ENCODE measurements at places on chromosomes 6 and 20.

- DNase-seq: peak; percentile 96
Measured at GRCh38 chr20:58623579-58624473, 27.3 kb upstream of the STX16 start.

- DNase-seq: no peak
Measured at GRCh38 chr6:11798096-11798495, 19.5 kb upstream of the ADTRP start.

GRCh38 chr6:1316489-1316971 lies 4.6 kb downstream of the FOXQ1 start:
- no peak for DNase-seq

GRCh38 chr6:122374307-122374706 lies 25.1 kb upstream of the HSF2 start:
- DNase-seq: no peak

DNA sequence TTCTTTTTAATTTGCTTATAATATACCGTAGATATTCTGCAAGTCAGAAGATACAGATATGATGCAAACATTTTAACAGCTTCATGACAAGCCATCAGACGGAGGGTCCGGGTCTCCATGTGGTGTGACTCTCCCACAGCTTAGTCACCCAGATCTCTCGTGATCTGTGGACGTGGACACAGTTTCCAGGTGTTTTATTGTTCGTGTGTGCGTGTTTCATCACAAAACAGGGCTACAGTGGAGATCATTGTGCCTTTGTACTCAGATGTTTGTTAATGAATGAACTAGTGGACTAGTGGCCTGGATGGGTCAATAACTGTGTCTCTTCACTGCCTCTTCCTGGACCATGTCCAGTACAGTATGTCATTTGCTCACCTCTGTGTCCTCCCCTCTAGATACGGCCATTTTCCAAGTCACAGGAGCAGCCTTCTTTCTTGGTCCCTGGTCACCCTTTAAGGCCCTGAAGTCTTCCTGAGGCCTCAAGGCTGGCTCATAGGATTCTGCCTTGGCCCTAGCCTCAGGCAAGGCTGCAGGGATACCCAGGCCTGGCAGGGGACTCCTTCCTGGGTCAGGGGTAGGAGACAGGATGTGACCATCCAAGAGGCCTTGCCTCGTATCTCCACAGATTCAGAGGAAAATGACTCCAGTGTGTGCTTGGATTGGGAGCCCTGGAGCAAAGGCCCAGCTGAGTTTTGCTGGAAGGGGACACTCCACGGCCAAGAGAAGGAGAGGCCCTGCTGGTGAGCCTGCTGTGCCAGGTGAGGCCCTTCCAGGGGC lies 4.6 kb downstream of the ADIG start:
- DNase-seq: no peak

DNA sequence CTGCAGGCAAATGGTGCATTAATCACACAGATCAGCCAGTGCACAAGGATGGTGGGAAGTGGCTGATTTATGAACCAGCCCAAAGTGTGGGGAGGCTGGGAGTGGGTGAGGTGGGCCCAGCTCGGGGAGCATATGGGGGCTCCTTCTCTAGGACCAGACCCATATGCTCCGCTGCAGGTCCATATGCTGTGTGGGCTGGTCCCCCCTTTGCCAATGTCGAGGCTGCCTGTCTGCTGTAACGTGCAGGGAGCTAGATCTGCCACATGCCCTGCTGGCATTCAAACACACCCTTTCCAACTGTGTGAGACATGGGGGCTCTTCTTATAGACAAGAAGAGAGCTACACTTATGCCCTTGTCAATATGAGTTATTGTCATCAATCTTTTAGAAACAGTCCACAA lies 566.3 kb downstream of the DHX35 start:
- DNase-seq: no peak

DNA sequence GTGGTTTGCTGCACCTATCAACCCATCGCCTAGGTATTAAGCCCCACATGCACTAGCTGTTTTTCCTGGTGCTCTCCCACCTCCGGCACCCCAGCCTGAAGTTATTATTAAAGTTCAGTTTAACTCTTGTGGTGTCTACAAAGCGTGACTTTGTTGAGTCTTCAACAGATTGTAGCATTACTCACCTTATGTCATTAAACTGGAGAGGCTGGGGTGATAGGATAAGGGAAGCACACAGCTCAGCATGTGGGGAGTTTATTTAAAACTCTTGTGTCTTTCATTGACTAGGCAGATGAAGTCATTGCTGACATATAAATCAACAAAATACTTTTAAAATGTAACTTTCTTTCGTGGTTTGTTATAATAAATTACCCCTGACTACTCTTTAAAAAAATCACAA lies 84.7 kb upstream of the GCM1 start:
- peak; percentile 18 for DNase-seq

DNA sequence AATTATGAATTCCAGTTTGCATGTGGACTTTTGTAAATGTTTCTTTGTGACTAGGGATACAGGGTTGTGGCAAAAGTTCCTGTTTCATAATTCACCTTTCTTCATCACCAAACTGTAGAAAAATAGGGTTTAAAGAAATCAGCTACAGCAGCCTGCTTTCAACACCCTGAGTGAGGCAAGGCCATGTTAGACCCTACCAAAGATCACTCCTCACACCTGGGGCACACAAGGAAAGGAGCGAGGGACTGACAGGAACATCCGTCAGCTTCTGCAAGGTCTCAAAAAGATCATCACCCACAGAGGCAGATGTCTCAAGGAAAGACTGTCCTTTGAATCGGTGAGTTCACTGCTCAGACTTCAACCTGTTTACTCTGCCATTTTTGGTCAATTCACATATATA lies 10.5 kb upstream of the STX11 start:
- no peak for DNase-seq
